Activated naive CD8-positive, alpha-beta T cell treated with anti-CD3 and anti-CD28 coated beads for 36 hours (primary cell): ENCODE measurements at places on chromosomes 6 and 20. TPM values are rescaled to one million over a fixed set of nuclear protein-coding genes. Genes with fewer than 3 reads are reported as not detected.

DNA sequence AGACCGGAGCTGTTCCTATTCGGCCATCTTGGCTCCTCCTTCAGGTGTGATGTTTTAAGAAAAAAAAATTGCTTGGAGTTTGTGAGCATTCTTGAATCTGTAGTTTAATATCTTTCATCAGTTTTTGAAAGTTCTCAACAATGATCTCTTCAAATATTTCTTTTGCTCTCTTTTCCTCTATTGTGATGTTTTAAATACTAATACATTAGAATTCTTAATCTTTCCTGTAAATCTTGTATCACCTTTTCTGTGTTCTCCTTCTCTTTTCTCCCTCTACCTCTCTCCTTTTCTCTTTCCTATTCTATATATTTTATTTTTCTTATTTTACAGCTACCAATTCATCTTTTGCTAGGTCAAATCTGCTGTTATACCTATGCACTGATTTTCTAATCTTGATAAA is 212.3 kb downstream of the RPS12 start:
- DNase-seq = no peak
- H3K4me3 ChIP-seq = no peak overlapping the region
- H3K27me3 ChIP-seq = no peaks in the 10 kb centered on the region
- H3K4me1 ChIP-seq = no peaks in the 10 kb centered on the region
- no peak overlapping the region for H3K27ac ChIP-seq

- H3K36me3 ChIP-seq = peaks cover 20% of the 10 kb centered on the region
- peak overlapping the region; percentile 83 for H3K27ac ChIP-seq
- peak overlapping the region; percentile 49 for H3K4me3 ChIP-seq
- H3K27me3 ChIP-seq = no peaks in the 10 kb centered on the region
- H3K4me1 ChIP-seq = peaks cover 16% of the 10 kb centered on the region
Observed at GRCh38 chr6:149211046-149211571, 106.4 kb upstream of the TAB2 start.

The WASF1 gene
- 5.3 TPM for total RNA-seq

The LY6G6D gene
- not detected for total RNA-seq

DNA sequence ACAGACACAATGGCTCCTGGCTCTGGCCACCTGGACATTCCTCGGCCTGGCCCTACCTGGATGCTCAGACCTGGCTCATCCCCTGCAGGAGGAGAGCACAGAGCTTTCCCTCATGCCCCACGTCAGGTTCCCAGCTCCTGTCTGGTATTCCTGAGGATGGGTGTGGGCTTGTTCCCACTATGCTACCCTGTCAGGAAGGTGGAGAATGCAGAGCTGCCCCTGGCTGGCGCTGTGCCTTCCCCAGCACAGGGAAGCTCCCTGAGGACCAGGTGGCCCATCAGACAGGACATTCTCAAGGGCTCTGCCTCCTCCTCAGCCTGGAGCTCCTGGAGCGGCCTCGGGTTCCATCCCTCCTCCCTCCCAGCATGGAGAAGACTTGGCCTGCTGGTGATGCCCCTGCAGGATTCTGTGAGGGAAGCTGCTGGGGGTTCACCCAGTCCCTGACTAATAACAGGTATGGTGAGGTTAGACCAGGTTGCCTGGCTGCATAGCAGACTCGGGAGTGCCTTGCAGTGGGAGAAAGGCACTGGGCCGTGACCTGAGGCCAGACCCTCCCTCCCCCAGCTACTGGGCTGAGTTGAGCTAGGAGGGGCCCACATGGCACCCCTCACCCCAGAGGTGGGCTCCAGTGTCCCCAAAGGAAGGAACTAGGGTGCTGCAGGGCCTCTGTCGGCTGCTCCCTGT is 156.0 kb upstream of the MLN start:
- no peak for DNase-seq
- no peak overlapping the region for H3K4me3 ChIP-seq
- no peaks in the 10 kb centered on the region for H3K4me1 ChIP-seq
- no peak overlapping the region for H3K27ac ChIP-seq
- H3K36me3 ChIP-seq = no peaks in the 10 kb centered on the region

The MAN1A1 gene
- total RNA-seq = 21.4 TPM

- H3K36me3 ChIP-seq = peaks cover 2% of the 10 kb centered on the region
- peaks cover 2% of the 10 kb centered on the region for H3K4me1 ChIP-seq
- H3K27ac ChIP-seq = no peak overlapping the region
- no peaks in the 10 kb centered on the region for H3K27me3 ChIP-seq
Observed at GRCh38 chr20:25018841-25019240, 26.3 kb upstream of the APMAP start.
